ENCODE measurements at places on chromosomes 2 and 18.
A peak's percentile ranks its signal among the peaks of the same experiment; 100 is the strongest.

- no peak for DNase-seq
These were observed 103.4 kb upstream of the ITGA6 start for GRCh38 chr2:172323861-172324597.

DNA sequence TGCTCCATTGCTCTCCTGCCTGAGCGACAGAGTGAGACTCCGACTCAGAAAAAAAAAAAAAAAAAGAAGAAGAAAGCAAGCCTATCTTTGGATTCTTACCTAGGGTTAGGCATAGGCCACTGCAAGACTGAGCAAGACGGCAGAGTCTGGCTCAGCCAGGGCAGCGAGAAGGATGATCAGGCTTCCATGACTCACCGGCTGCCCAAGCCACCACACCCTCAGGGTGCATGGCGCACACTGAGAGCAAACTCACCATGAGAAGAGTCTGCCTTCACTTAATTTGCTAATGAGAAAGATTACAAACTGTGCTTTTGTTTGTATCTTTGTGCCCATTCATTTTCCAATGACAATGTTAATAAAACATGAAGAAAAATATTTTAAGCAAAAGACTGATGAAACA lies 8.2 kb downstream of the FAM110C start:
- no peak for DNase-seq

DNA sequence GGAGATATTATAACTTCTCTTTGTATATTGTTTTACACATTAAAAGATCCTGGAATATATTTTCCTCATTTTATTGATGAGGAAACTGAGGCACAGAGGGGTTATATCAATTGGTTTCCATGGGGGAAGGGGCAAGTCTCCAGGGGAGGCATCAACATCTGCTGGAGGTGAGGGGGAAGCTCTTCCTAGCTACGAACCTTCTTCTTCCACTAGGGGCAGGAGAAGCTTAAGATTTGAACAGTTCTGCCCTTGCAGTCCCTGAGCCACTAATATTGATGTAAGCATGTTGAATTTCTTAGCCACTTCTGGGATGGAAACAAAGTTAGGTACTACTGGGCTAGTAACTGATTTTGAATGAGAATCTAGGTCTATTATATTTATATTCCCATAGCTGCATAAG lies 140.1 kb upstream of the AQP4 start:
- peak; percentile 11 for DNase-seq

- DNase-seq, result peak; percentile 68
These were observed 18.2 kb upstream of the GPR55 start for GRCh38 chr2:230942920-230943896.

GRCh38 chr2:27747827-27748352 lies 23.6 kb upstream of the MRPL33 start:
- no peak for DNase-seq

GRCh38 chr2:55155764-55156281 lies 76.3 kb downstream of the CLHC1 start:
- no peak for DNase-seq

- no peak for DNase-seq
These were observed 22.3 kb downstream of the TMEM18 start for GRCh38 chr2:654896-655295.

GRCh38 chr2:200373973-200374416 lies 67.5 kb downstream of the SPATS2L start:
- no peak for DNase-seq

GRCh38 chr2:7515327-7515726 lies 598.1 kb downstream of the RNF144A start:
- DNase-seq, result no peak

- peak; percentile 71 for DNase-seq
These were observed 58.3 kb upstream of the UPP2 start for GRCh38 chr2:158043181-158043948.

DNA sequence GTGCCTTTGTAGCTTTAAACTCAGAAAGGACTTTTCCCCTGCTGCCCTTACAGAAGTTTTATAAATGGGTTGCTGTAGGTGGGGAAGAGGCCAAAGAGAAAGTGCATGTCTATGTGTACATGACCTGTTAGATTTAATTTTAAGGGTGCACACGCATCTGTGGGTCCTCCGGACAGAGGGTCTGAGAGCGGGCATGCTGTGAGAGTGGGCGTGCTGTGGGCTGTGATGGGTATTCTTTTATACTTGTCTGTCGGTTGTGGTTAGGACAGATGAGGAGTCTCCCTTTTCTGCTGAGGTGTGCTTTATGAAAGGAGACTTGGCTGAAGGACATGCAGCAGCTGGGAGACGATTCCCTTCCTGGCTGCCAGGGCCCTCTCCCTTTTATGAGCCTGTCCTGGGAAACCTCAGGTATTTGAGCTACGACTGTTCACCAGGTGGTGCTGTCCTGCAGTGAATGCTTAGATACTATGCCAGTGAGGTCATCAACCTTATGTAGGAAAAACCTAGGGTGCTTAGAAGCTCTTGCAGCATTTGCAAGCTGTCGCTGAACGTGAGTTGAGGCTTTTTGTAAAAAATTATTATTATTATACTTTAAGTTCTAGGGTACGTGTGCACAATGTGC lies 67.5 kb downstream of the TANC1 start:
- peak; percentile 17 for DNase-seq

- DNase-seq, result no peak
These were observed 110.8 kb upstream of the OTOS start for GRCh38 chr2:240250985-240251847.

GRCh38 chr18:28666216-28666615 lies 489.3 kb upstream of the CDH2 start:
- no peak for DNase-seq

DNA sequence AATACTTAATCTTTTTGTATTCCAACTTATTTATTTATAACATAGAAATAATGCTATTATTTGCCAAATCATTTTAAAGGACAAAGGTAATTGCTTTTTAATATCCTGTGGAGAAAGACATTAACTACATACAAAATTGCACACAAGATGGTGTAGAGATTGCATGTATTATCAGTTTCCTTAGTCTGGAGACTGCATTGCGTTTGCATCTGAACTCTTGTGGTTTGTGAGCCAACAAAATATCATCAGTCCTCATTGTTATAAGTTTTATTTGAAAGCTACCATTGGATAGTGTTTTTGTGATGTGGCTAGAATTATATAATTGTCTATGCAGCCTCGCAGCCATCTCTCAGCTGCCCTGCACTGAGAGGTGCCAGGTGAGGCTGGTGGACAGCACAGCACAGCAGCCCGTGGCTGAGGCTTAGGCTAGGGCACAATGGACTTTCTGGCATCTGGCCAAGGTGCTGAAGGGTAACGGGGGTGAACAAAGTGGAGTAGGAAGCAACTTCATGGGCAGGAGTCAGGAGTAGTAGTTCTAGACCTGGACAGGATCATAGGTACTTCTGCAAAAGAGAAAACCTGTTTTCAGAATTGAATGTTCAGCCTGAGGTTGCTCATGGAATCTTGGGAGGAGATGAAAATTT lies 15.1 kb downstream of the RASGRP3 start:
- DNase-seq, result no peak

DNA sequence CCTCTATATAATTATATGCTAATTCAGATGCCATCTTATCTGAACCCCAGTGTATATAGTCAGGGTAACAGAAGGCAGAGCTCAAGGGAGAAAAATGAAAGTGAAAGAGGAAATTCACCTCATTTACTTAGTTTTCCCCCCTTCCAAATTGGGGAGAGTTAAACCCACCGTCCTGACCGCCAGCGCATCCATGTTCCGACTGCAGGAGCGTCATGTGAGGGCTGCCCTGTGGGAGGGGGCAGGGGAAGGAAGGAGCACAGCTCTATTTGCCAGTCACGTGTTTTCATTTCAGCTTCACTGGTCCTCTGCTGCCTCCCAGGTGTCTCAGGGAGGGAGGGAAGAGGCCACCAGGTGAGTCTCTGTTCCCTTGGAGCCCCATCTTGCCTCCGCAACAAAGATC lies 13.2 kb downstream of the CNNM4 start:
- DNase-seq, result peak; percentile 38

DNA sequence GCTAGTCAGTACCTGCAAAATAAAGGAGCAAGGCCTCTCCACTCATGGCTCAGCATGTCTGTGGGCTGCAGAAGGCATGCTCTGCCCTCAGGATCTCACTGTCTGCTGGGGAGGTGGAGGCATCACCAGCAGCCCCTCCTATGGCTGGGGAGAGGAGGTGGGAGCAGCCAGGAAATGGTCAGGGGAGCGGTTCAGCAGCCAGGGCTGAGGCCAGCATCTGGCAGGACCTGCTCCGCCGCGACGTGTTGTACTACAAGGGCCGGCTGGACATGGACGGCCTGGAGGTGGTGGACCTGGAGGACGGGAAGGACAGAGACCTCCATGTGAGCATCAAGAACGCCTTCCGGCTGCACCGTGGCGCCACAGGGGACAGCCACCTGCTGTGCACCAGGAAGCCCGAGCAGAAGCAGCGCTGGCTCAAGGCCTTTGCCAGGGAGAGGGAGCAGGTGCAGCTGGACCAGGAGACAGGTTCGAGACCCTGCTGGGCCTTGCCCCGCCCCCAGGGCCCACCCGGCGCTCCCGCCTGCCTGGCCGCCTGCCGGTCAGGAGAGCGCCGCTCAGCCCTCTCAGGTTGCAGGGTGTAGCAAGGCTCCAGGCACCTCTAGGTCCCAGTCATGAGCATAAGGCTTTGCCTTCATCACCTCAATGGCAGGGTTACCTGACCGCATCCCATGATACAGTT lies 49.0 kb downstream of the FAM168B start:
- no peak for DNase-seq

GRCh38 chr2:6072276-6072675 lies 380.1 kb downstream of the SOX11 start:
- DNase-seq, result no peak

GRCh38 chr18:63071701-63072141 lies 247.8 kb downstream of the BCL2 start:
- no peak for DNase-seq

DNA sequence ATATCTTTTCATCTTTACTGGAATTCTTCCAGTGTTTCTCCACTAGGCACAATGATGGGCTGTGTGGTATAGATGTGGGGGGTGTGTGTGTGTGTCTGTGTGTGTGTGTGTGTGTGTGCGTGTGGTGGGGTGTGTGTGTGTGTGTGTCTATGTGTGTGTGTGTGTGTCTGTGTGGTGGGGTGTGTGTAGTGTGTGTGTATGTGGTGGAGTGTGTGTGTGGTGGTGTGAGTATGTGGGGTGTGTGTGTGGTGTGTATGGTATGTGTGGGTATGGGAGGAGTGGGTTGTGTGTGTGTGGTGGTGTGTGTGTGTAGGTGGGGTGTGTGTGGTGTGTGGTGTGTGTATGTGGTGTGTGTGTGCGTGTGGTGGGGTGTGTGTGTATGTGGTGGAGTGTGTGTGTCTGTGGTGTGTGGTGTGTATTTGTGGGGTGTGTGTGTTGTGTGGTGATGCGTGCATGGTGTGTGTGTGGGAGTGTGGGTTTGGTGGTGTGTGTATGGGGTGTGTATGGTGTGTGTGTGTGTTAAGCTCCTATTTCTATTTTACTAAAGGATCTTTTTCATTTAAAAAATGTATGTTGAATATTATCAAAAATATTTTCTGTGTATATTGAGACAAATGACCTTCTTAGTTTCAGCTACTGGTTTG lies 84.2 kb downstream of the IRS1 start:
- no peak for DNase-seq

DNA sequence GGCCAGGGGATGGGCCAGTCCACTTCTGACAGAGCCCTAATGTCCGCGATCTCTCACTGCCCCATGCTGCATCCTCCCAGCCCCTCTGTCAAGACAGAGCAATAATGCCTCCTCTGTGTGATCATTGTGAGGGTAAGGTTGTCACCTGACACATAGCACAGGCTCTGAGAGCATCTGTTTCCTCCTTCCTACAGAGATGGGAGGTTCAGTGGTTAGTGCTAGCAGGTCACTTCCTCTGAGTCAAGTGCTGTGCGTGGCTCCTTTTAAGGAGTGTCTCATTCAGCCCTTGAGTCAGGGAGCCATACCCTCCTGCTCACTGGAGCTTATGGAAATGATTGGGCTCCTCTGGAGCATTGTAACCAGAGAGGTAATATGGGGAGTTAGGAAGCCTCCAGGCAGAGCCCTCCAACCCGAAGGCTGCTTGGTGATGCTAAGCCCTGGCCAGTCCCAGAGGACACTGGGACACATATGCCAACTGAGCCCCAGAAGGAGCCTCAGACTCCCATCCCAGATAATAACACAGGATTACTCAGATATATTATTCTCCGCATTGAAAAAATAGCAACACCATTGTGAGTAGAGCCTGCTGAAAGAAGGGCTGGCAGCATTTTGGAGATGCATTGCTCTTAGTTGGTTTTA lies 189.0 kb downstream of the GALNT1 start:
- DNase-seq, result no peak

DNA sequence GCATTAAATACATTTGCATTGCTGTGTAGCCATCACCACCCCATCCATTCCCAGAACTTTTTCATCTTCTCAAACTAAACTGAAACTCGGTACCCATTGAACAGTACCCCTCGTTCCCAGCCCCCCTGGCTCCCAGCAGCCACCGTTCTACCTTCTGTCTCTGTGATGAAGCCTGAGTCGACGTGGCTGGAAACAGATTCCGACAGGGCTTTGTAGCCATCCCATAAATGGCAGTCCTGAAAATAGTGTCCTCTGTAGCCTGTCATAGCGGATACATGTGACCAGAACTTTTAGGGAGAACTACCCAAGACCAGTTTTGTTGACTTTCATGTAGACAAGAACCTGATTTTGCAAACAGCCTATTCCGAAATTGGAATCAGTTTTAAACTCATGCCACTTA lies 59.1 kb downstream of the TSHZ1 start:
- DNase-seq, result no peak

GRCh38 chr2:218985325-218986091 lies 524 bp upstream of the FEV start:
- DNase-seq, result no peak

DNA sequence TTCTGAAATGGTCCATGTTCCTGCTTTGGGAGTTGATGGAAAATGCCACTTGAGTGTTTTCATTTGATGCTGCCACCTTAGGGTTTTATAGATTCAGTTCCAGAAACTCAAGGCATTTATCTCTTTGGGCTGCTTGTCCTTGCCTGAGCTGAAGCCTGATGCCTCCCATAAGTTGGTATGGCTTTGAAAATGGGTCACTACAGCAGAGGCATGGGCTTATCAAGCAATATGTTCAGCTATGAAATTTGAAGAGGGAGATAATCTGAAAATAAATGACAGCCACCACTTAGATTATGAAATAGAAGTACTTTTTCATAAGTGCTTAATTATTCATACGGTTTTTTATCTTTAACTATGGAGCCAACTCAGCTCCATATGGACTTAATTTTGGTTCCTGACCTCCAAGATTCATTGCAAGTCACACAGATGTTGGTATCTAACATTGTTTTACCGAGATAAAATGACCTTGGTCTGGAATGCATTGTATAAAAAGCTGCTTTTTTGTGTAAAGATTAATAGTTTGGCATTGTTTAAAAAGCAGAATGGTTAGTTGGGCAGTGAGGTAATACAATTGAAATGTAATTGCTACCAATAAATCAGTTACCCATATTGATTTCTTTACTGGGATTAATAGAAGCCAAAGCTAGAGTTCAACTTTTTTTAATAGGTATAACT lies 4.5 kb downstream of the SLC14A1 start:
- DNase-seq, result no peak

Data from KBM-7 (cell line).